ENCODE measurements at places on chromosomes 13 and 19.

DNA sequence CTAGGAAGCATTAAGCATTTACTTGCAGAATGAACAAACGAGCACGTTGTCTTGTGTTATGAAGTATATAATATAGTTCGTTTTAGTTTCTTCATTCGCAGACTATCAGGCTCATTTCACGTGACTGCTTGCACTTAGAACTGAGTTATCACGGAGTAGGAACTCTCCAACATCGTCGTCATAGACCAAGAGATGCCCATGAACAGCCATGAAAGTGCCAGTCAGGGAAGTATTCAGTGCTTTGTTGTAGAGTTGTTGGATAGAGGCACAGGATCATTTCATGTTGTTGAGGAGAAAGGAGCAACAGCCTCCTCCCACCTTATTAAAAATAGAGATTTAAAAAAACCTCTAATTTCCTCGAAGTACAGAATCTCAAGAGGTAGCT is 977 bp upstream of the IL17D start:
- no peak for DNase-seq

DNA sequence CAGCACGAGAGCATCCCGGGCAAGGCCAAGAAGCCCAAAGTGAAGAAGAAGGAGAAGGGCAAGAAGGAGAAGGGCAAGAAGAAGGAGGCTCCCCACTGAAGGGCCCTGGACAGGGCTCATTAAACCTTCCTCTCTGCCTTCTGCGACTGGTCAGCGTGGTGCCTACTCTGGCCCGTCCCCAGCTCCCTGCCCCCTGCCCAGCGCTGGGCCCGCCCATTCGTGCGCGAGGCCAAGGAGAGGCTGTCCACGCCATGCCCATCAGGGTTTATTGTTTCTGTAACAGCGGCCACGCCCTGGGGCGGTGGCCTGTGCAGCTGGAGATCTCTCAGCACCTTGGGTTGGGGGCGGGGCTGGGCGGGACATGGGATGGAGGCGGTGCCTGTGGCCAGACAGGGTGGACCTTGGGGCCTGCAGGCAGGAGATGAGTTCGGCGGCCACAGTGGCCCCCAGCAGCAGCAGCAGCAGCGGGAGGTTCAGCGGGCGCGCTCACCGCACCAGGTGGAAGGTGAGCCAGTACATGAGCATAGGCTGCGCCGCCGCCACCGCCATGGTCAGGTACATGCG is 897 bp downstream of the C19orf33 start:
- DNase-seq = no peak

- no peak for DNase-seq
Measured at GRCh38 chr13:24203273-24203672, 42.8 kb downstream of the SPATA13 start.

- no peak for DNase-seq
Measured at GRCh38 chr13:36146511-36147269, 15.5 kb upstream of the DCLK1 start.

GRCh38 chr13:48234566-48235340 is 1.7 kb downstream of the ITM2B start:
- no peak for DNase-seq

GRCh38 chr13:41075485-41075884 is 14.2 kb downstream of the WBP4 start:
- DNase-seq = no peak

GRCh38 chr13:81382246-81382645 is 1041.3 kb upstream of the SPRY2 start:
- no peak for DNase-seq

- no peak for DNase-seq
Measured at GRCh38 chr13:27522847-27523246, 72.5 kb upstream of the MTIF3 start.

DNA sequence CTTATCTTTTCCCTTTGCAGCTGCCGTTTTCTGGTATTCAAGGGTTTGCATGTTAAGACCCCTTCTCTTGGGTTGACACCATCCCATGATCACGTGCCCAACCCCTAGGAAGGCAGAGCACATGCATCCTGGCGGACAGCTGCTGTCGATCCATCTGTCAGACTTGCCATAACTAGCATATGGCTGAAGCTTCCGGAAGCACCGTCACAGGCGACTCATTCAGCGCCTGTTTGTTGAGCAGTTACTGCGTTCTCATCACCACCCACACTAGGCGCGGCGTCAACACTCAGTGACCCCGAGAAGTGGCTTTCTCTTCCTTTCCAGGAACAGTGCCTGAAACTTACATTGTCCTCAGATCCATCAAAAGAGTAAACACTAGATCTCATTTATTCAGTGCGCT is 93.6 kb downstream of the SOX1 start:
- DNase-seq = no peak

GRCh38 chr19:782185-782877 is 14.9 kb upstream of the PTBP1 start:
- peak; percentile 52 for DNase-seq

GRCh38 chr13:98842070-98842469 is 89.6 kb upstream of the SLC15A1 start:
- no peak for DNase-seq

DNA sequence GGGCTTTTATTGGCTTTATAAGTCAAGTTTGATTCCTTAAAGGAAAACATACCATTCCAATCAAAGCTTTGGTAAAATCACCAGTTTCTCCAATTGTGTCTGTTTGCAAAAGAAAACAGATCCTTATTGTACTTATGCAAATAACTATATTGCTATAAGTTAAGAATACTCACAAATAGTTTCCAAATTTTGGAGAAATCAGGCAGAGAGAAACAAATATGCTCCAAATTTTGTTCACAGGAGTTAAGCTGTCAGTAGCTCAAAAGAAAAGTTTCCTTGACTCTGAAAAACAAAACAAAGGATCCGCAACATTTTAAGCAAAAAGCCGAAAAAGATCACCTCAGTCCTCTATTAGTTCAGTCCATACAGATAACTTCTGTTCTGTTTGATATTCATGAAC is 19.2 kb upstream of the IGFL4 start:
- no peak for DNase-seq

GRCh38 chr13:44437356-44438233 is 64.0 kb downstream of the SERP2 start:
- DNase-seq = peak; percentile 71

DNA sequence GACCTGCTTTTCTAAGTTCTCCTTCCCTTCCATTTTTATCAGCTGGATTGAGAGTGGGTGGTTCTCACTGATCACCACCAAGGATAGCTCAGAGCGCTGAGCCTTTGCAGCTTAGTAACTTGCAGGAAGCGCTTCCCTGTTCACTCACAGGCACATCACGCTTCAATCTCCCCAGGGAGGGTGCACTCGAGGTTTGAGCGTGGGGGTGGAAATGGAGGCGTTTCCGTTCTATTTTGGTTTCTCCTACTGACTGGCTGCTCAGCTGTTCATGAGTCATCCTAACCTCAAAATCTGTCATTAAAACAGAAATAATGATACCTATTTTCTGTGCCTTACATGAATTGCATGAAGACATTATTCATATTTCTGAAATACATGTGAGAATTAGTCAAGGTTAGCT is 292.1 kb downstream of the SPRY2 start:
- peak; percentile 99 for DNase-seq

GRCh38 chr13:46605076-46605824 is 52.3 kb downstream of the LRCH1 start:
- DNase-seq = no peak

DNA sequence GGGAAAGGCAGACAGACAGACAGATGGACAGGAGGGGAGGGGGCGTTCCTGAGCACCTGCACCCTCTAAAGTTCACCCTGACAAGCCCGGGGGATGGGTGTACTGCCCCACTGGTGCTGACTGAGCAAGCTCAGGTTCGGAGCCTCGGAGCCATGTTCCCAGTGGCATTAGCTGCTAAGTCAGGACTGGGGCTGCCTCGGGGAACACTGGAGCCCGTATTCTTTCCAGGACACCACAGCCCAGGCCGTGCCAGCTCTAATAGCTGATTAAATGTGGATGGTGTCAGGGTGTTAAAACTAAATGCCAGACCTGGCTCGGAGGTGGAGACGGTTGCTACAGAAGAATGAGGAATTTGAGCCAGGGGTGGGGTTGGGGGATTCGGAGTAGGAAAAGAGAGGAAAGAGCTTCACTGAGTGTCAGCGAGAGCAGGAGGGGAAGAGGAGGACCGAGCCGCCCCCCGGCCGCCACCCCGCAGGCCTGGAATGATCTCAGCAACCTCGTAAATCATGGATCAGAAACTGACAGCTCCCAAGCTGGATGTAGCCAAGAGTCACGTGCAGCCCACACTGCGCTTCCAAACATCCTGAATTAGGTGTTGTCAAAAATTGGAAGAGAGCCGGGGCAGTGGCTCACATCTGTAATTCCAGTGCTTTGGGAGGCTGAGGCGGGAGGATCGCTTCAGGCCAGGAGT is 10.4 kb downstream of the MAP2K2 start:
- no peak for DNase-seq

GRCh38 chr13:94992036-94992960 is 280.0 kb upstream of the SOX21 start:
- DNase-seq = no peak

DNA sequence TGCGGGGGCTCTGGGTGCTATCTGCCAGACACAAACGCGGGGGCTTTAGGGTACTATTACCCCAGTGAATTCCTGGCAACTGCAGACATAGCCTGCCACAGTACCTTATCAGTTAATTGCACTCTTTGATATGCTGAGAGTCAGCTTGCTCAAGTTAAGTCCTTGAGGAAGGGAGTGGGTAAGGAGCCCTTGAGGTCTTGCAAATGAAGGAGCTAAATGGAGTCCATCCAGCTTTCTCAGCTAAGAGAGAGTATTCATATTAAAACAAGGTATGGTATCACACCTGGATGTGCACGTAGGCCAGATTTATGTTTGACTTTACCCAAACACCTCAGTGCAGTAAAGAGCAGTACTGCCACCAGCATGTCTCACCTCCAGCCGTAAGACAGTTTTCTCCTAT is 11.5 kb upstream of the ZNF606 start:
- DNase-seq = no peak

GRCh38 chr13:45833663-45834375 is 17.7 kb downstream of the SIAH3 start:
- DNase-seq = peak; percentile 88

DNA sequence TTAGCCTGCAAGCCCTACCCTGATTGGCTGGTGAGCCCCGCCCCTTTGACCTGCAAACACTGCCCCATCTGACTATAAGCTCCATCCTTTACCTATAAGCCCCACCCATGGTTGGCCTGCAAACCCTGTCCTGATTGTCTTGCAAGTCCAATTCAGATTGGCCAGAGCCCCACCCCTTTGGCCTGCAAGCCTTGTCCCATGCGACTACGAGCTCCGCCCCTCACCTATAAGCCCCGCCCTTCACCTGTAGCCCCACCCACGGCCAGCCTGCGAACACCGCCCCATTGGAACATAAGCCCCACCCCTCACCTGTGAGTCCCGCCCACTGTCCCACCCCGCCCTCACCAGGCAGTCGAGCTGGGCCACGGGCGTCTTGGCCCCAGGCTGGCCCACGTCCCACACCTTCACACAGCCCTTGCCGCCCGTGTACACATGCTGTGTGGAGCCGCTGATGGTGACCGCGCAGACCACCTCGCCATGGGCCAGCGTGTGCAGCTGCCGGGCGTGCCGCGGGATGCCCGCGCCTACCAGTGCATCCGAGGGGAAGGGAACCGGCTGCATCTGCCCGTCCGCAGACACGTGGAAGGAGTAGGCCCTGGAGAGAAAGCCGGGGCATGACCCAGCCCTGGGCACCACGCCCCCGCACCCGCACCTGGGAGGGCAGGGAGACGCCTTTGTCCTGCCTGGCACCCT is 22.9 kb downstream of the TLE2 start:
- DNase-seq = no peak

DNA sequence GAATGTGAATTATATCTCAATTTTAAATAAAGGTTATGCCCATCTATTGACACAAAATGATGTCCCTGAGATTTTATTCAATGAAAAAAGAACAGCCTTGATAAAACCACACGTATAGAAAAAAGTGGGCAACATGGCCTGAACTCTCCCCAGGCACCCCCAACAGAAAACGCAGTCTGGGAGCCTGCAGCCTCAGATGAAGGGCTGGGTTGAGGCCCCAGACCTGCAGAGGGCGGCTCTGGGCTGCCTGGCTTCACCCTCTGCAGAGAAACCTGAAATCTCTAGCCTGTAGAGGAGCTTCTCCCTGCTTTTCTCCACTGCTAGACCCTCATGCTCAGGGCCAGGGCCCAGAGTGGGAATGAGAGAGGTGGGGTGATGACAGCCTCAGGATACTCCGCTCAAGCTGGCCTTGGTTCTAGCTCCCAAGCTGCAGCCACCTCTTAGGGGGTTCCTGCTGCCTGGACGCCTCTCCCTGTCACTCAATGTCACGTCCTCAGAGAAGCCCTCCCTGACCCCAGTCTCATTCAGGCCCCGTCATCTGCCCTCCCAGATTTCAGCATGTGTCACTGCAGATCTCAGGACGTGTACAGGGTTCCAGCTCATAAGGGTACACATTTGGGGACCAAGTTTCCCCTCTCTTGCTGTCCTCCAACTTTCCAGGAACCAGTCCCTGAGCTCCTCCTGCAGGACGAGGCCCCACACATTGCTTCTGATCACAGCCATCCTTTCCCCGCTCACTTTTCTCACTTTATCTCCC is 1.8 kb downstream of the MBD3 start:
- DNase-seq = peak; percentile 42

- DNase-seq = no peak
Measured at GRCh38 chr19:23273022-23273589, 22.9 kb upstream of the ZNF724 start.

DNA sequence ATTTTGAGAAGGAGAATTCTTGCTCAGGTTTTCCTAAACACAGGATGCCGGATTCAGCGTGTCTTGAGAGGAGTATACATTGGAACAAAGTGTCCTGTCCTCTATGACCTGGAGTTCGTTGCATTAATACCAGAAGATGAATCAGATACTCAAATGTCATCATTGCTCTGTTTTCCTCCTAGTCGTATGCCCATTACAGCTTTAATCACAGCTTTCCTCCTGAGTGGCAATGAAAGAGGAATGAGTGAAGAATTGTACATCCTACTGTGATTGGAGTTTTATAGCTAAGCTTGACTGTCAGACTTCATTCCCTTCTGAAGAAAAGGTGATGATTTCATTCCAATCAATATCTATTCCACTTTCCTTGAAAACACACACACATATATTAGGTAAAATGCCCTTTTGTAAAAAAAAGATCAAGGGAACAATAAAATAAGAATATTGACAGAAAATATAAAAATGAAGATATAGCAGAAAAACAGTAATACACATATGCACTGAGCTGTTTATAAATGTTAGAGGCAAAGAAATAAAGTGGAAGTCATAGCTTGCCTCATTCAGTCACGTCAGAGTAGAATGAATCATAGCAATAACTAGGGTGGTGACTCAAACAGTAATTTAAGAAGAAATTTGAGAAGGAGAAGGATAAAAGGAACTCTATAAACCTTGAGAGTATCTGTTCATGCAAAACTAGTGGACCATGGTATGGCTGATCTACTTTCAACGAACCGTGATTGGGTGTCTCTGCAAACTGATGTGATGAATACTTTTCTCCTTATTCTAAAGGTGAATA is 501.5 kb downstream of the SUCLA2 start:
- peak; percentile 88 for DNase-seq

DNA sequence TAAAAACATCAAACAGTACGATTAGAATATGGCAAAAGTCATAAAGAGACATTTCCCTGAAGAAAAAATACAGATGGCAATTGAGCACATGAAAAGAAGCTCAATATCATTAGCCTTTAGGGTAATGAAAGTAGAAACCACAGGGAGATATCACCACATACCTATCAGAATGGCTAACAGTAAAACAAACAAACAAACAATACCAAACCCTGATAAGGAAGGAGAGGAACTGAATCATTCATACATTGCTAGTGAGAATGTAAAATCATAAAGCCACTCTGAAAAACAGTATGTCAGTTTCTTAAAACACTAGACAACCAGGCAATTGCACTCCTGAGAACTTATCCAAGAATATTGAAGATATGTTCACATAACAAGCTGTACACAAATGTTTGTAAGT is 1342.5 kb upstream of the SLC10A2 start:
- no peak for DNase-seq
